D341Med (cell line): ENCODE measurements at places on chromosomes 1 and 21.

DNA sequence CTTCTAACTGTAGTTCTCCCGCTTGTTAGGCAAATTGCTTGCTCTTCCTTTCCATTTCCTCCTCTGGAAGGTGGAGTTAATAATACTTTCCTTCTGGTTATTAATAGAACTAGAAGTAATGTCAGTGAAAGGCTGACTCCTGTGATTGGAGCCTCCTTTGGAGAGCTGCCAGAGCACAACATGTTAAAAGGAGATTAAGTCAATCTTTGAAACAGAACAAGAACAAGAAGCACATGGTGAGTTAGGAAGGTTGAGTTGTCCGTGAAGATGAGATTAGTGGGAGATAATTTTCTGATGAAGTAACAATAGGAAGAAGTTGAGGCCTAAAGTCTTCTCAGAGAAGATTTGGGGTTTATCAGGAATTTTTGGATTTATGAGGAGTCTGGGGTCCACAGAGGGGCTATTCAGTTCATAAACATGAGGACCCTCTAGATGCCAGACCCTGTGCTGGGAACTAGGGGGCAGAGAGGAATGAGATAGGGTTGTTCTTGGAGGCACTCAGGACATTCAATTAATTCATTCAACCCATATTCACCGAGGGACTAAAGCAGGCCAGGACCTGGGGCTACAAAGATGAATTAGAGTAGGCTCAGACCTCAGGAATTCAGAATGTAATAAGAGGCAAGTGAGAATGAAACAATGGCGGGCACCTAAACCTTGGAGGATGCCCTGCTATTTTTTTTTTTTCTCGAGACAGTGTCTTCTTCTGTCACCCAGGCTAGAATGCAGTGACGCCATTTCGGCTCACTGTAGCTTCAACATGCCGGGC lies 40.7 kb upstream of the DHCR24 start:
- no peak for DNase-seq

DNA sequence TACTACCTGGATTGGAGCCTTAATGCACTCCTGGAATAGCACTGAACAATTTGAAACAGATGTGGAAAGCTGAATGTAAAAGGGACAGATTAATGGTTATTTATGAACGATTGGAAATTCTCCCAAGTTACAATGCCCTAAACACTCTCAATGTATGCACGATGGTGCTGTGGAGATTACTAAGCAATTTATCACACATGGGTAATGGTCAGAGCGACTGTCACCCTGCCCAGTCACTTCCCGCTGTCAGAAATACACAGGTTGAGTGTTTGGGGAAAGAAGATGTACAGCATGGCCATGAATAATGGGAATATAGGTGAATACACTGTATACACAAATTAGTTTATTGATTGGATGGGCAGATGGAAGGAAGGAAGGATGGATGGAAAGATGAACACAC lies 342.4 kb downstream of the VAV3 start:
- no peak for DNase-seq

DNA sequence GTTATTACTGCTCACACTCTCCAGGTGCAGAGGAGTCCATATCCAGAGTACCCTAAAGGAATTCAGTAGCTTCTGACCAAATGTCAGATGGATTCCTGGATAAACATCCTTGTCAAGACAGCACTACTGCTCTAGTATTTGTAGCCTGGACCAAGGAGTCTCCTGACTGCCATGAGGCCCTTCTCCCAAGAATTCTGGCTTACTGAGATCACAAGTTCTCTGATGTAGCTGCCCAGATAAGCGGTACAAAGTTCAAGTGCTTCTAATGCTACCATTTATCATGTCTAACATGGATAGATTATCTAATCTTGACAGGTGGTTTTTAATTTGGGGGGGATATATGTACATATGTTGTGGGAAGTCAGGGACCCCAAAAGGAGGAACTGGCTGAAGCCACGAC lies 196.6 kb upstream of the HMCN1 start:
- DNase-seq, result no peak

DNA sequence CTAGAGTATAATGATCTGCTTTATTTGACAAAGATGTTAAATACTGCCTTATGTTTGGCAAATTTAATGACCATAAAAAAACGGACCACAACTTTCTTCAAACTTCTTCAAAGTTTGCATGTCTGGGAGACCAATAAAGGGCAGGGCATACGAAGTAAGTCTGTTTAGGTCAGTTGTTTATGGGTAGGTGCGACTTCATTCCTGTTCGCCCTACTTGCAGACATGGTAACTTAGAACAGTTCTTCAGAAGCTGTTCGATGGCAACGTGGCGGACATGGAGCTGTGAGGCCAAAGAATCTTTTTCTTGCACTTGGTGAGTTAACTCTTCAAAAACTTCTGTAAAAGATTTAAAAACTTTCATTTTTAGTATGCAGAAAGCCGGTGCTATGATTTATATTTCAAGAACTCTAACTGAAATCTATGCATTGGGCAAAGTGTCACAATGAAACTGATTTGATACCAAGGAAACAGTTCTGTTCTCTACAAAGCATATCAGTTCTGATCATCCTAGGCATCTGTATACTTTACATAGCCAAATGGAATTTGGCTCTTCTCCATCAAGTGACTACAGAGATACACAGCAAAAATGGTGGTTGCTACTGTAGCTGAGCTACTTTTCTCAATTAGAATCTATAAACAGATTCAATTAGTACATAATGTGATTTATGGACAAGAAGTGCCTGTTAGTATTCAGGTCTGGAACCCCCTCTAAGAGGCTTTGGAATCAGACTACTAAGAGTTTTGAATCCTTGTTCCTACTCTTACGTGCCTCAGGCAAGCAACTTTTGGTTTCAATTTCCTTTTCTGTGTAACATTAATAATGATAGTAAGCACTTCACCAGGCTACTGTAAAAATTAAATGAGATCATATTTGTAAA lies 25.7 kb downstream of the C21orf91 start:
- DNase-seq, result no peak

GRCh38 chr1:214476986-214477870 lies 74.2 kb downstream of the PTPN14 start:
- DNase-seq, result no peak

DNA sequence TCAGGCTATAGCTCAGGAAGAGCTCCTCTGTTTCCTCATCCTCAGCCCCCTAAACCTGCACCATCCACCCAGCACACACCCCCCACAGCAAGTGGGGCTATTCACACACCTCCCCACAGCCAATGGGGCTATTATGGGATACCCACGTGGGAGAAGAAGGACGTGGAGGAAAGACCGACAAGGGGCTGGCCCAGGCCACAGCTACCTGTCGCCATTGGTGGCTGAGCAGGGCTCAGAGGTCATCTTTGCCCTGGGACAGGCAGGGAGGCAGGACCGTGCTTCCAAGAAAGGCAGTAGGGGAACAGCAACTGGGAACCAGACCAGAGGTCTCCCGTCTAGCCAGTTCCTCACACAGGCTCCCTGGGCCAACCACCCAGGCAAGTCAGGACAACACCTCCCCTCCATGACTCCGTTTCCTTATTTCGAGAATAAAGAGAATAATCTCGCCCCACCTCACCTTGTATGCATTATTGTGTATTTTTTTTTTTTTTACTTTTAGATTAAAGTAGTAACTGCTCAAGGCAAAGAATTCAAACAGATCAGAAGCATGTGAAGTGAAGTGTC lies 92.3 kb upstream of the TARDBP start:
- DNase-seq, result no peak

DNA sequence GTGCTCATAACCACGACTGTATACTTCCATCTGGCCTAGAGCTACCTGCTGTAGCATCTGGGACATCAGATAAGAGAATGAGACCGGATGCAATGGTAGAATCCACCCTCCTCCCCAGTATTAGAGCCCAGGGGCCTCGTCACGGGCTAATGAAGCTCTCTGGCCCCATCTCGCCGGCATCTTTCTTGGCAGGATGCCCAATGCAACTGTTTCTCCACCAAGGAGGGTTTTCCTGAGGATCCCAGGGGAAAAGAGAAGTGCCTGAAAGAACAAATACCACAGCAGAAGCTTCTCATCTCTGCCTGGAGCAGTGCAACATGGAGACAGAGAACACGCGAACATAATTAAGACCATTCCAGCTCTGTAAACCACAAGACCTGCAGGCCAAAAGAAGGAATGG lies 80.0 kb downstream of the VWA5B1 start:
- DNase-seq, result no peak

DNA sequence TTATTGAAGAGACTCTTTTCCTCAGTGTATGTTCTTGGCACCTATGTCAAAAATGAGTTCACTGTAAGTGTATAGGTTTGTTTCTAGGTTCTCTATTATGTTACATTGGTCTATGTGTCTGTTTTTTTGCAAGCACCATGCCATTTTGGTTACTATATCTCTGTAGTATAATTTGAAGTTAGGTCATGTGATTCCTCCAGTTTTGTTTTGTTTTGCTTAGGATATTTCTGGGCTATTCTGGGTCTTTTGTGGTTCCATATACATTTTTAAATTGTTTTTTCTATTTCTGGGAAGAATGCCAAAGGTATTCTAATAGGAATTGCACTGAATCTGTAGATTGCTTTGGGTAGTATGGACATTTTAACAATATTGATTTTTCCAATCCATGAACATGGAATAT lies 13.2 kb downstream of the TMED5 start:
- DNase-seq, result no peak

DNA sequence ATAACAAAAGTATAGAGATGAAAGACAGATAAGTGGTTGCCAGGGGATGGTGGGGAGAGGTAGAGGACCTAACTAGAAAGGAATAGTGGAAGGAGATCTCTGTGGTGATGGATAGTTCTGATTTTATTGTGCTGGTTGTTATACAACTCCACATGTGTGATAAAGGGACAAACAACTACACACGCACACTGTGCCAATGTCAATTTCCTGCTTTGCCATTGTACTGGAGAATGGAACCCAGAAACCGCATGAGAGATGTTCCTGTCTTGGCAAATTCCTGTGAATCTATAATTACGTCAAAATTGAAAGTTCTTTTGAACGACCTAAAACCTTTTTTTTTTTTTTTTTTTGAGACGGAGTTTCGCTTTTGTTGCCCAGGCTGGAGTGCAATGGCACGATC lies 11.0 kb downstream of the TNFRSF9 start:
- DNase-seq, result no peak

DNA sequence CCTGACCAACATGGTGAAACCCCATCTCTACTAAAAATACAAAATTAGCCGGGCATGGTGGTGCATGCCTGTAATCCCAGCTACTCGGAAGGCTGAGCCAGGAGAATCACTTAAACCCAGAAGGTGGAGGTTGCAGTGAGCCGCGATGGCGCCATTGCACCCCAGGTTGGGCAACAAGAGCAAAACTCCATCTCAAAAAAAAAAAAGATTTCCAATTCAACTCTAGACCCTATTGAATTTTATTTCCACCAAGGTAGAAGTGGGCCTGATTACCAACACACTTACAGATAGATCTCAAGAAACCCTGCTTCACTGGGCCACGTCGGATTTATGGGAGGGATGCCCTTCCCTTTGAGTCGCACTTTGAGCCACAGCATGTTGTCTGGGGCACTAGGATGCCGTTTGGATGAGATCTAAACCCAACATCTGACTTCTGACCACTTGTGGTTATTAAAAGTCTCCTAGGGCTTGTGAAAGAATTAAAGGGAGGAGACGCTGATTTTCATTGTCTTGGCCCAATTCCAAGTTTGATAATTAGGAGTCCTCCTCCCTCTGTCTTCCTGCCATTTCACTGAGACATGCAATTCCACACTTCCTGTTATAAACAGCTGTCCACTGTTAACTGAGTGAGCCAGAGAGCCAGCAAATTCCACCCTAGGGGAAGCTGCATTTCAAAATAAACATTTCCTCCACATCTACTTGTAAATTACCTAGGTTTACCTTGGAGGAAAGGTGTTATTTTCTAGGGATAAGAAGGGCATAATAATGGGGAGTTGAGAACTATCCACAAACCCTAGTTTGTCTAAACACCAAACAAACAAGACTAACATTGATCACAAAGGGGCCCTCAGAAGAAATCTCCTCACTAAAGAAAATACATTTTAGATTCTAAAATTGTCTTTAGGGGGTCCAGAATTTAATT lies 5.2 kb upstream of the RERE start:
- no peak for DNase-seq

DNA sequence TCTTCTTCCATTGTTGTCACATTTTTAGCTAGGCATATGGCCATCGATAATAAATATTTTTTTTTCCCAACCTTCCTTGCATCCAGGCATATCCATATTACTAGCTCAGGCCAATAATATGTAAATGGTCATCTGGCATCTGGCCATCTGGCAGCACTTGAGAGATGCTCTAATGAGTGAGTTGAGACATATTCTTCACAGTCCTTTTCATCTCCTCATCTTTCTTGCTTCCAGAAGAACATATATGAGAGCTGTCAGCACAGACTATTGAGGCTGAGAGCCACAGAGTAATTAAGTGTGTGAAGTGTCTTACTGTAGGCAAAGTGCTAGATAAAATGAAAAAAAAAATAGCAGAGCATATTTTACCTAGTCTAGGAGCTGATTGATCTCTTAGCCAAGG lies 628.4 kb upstream of the TMPRSS15 start:
- no peak for DNase-seq

- DNase-seq, result no peak
Observed at GRCh38 chr1:21290546-21290944, 282 bp upstream of the ECE1 start.

DNA sequence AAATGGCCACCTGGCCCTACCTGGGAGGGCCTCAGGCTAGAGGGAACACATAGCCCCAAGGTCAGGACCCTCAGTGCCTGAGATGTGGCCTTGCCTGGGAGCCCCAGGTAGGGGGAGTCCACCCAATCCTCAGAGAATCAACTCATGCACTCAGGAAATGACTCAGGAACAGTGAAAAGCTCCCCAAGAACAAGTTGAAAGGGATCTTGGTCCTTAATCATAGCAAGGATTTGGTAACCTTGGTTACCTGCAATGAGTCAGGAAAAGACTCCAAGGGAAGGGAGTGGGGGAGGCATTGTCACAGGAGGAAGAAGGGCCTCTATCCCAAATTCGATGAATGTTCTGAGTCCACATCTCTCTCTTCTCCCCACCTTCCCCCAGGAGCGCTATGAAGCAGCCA lies 17.0 kb downstream of the MAP7D1 start:
- no peak for DNase-seq
